ENCODE measurements at places on chromosomes 6 and 20. TPM values are rescaled to one million over a fixed set of nuclear protein-coding genes. Genes with fewer than 3 reads are reported as not detected.

The SNAP25 gene
- total RNA-seq = 0.65 TPM

The SIGLEC1 gene
- not detected for total RNA-seq

The EGFL8 gene
- total RNA-seq = 14.3 TPM

DNA sequence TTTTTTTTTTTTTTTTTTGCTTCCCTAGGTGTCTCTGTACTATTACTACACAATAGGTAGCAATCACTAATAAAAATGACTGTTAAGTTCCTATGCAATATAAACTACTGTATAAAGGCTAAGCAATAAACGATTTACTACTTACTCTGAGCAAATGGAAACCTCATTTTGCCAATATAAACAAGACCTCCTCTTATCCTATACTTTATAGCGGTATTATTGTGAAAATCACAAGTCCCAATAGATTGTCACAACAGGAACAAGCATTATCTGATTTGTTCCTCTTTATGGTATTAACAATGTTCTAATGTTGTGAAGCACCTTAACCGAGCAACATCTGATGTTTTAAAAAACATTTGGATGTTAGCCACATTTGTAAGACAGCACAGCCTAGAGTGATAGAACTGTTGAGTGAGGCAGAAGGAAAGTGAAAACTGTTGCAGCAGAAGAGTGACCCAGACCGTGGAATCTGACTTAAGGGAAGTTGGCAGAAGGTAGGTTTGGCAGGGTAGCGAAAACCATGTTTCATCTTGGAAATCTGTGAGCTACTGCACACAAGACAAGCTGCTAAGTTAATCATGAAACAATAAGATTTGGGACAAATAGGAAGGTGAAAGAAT is 94.2 kb downstream of the MYLK4 start:
- DNase-seq = no peak
- H3K27me3 ChIP-seq = no peaks in the 10 kb centered on the region
- H3K4me1 ChIP-seq = peaks cover 22% of the 10 kb centered on the region
- H3K4me3 ChIP-seq = no peak overlapping the region

DNA sequence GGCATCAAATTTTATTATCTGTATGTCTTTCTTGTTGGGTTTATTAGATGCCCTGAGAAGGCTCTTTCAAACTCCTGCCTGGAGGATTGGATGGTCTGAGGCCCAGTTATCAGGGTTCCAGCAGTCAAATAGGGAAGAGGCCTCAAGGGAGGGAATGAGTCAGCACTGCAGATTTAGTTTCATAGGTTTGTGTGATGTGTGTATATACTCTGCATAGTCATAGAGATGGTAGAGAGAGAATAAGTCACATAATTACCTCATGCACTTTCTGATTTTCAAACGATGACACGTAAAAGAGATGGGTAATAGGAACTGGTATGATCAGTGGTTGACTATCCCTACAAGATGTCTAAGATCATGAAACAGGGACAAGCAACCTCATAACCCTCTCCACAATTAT is 82.1 kb downstream of the ADAT2 start:
- H3K27ac ChIP-seq = no peak overlapping the region
- peaks cover 17% of the 10 kb centered on the region for H3K4me1 ChIP-seq
- no peaks in the 10 kb centered on the region for H3K36me3 ChIP-seq
- DNase-seq = no peak
- no peak overlapping the region for H3K4me3 ChIP-seq

GRCh38 chr6:90669420-90669819 is 82.5 kb upstream of the MAP3K7 start:
- H3K36me3 ChIP-seq = no peaks in the 10 kb centered on the region
- H3K4me3 ChIP-seq = no peak overlapping the region
- DNase-seq = no peak
- no peak overlapping the region for H3K27ac ChIP-seq
- peaks cover 5% of the 10 kb centered on the region for H3K27me3 ChIP-seq
- H3K4me1 ChIP-seq = no peaks in the 10 kb centered on the region

DNA sequence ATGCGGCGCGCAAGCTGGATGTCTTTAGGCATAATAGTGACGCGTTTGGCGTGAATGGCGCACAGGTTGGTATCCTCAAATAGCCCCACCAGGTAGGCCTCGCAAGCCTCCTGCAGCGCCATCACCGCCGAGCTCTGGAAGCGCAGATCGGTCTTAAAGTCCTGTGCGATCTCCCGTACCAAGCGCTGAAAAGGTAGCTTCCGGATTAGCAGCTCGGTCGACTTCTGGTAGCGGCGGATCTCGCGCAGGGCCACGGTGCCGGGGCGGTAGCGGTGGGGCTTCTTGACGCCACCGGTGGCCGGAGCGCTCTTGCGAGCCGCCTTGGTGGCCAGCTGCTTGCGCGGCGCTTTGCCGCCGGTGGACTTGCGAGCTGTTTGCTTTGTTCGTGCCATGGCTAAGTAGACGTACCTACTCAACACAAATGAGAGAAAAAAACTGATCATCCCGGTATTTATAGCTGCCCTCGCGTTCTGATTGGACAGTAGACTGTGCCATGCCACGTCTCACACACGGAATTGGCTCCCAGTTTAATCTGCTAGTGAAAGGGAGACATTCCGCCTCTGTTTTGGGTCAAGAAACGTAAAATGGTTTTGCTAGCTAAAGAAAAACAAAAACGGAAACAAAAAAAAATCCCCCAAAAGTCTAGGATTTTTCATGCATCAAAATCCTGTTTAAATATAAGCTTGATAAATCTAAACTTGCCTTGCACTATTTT is 40.1 kb downstream of the OR2B2 start:
- peak overlapping the region; percentile 91 for H3K27ac ChIP-seq
- no peaks in the 10 kb centered on the region for H3K36me3 ChIP-seq
- no peaks in the 10 kb centered on the region for H3K27me3 ChIP-seq
- no peak for DNase-seq

GRCh38 chr6:145963216-145964068 is 716 bp downstream of the SHPRH start:
- no peaks in the 10 kb centered on the region for H3K36me3 ChIP-seq
- H3K4me3 ChIP-seq = peak overlapping the region; percentile 96
- H3K27me3 ChIP-seq = no peaks in the 10 kb centered on the region
- H3K4me1 ChIP-seq = peaks cover 34% of the 10 kb centered on the region

DNA sequence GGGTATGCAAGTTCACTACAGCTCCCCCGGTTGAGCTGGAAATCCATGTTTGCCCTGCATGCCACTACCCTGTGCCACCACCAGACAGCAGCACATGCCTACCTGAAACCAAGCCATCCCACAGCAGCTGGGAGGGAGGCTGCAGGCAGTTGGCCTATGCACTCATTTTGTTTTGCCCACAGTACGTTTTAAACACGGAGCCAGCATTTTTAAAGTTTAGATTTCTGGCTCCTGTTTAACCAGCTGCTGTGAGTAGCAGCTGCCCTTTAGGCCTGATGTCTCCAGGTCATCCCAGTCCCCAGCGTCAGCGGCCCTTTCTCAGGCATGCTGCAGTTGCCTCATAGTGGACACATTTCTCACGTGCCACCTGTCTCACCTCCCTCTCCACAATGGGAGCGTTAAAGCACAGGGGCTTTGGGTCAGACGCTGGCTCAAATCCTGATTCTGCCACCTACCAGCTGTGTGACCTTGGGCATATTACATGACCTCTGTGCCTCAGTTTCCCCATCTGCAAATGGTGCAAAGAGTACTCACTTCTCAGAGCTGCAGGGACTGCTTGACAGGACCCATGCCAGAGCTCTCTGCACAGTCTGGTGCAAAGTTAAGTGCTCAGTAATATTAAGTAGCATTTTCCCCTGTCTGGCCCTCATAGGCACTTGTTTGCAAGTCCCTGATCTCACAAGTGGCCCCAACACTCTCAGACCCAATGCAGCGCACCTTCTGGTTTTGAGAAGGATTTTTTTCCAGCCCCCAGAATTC is 8.2 kb upstream of the UBE2V1 start:
- DNase-seq = peak; percentile 59
- H3K27me3 ChIP-seq = no peaks in the 10 kb centered on the region
- peaks cover 8% of the 10 kb centered on the region for H3K4me1 ChIP-seq
- peaks cover 23% of the 10 kb centered on the region for H3K36me3 ChIP-seq

DNA sequence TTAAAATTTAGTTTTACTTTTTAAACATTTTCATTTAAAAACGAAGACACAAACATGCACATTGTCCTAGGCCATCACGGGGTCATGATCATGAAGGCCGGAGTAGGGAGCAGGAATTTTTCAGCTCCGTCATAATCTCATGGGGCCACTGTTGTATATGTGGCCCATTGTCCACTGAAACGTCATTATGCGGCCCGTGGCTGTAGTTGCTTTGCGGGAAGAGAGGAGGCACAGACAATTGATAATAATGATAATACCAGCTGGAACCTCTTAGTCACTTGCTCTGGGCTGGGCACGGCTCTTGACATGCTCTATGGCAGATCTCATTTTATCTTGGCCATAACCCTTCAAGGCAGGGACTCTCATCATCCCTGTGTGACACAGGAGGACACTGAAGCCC is 56.5 kb upstream of the FNDC1 start:
- peaks cover 5% of the 10 kb centered on the region for H3K27me3 ChIP-seq
- H3K4me3 ChIP-seq = no peak overlapping the region
- peaks cover 12% of the 10 kb centered on the region for H3K4me1 ChIP-seq
- no peaks in the 10 kb centered on the region for H3K36me3 ChIP-seq
- DNase-seq = no peak
- H3K27ac ChIP-seq = no peak overlapping the region

- H3K27ac ChIP-seq = no peak overlapping the region
- H3K4me3 ChIP-seq = no peak overlapping the region
- H3K4me1 ChIP-seq = peaks cover 7% of the 10 kb centered on the region
- no peak for DNase-seq
- H3K27me3 ChIP-seq = no peaks in the 10 kb centered on the region
Observed at GRCh38 chr6:5163247-5163646, 78.1 kb downstream of the PPP1R3G start.

DNA sequence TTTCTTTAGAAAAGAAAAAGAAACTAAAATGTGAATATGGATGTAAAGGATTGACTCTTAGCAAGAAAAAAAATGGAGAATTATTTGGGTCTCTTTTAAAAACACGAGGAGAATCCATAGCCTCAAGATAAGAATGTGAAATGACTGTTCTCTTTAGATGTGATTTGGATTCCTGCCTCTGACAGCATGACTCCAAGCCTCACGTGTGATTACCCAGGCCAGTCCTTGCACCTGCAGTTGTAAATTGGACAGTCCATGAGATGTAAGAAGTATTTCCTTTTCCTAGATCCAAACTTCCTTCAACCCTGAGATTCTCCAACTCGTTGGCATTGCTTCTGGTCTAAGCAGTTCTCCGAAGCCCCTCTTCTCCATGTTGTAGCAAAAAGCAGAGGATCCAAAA is 31.9 kb downstream of the SLC2A12 start:
- DNase-seq = no peak
- no peak overlapping the region for H3K27ac ChIP-seq
- no peak overlapping the region for H3K4me3 ChIP-seq
- no peaks in the 10 kb centered on the region for H3K36me3 ChIP-seq
- H3K27me3 ChIP-seq = no peaks in the 10 kb centered on the region

All from chondrocyte (in vitro differentiated cells).